Transverse colon (tissue), 4 donors: ENCODE measurements at places on chromosomes 3 and 15. TPM values are rescaled to one million over a fixed set of nuclear protein-coding genes. Genes with fewer than 3 reads are reported as not detected.

- DNase-seq: no peak
These were observed 95.9 kb downstream of the FEZF2 start for GRCh38 chr3:62277450-62277849.

The DPPA4 gene
- total RNA-seq: not detected

GRCh38 chr15:41930221-41930866 lies 36.5 kb upstream of the SPTBN5 start:
- peak; percentile 73 for DNase-seq

DNA sequence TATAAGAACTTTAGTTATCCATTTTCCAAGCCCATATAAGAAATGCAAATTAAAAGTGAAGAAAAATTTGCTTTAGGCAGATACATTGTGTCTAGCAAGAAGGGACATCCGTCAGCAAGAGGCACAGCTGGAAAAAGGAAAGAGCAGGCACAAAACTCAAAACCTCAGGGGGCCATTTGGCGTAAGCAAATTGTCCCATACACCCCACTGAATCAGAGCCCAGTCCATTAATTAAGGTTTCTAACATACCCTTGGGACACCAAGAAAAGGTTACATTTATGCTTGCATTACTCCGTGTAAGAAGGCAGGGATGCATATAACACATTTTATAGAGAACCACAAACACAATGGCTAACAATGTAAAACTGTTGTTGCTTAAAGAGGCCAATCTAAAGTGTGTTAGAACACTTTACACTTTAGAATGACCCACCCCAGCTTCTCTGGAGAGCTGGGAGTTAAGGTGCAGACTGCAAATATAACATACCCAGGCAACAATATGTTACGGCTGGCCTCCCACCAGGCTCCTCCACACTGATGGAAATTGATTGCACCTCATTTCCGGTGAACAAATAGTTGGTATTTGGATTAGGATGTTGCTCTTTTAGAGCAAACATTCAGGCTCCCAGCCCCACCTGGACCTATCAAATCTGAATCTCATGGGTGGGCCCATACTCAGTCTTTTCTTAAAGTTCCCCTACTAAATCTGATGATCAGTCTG lies 23.2 kb downstream of the SEMA5B start:
- no peak for DNase-seq

GRCh38 chr3:69648126-69648525 lies 91.1 kb upstream of the MITF start:
- no peak for DNase-seq

The MRPS22 gene
- 51.7 TPM for total RNA-seq

DNA sequence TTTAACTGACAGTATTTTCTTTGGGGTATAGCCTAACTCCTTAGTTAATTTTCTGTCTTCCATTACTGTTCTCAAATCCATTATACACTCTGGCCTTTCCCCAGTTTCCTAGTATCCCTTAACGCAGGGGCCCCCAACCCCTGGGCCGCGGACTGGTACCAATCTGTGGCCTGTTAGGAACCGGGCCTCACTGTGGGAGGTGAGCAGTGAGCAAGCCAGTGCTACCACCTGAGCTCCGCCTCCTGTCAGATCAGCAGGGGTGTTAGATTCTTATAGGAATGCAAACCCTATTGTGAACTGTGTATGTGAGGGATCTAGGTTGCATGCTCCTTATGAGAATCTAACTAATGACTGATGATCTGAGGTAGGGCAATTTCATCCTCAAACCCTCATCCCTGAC lies 75.1 kb downstream of the DOCK3 start:
- DNase-seq: no peak

The KBTBD12 gene
- total RNA-seq: 5.3 TPM

DNA sequence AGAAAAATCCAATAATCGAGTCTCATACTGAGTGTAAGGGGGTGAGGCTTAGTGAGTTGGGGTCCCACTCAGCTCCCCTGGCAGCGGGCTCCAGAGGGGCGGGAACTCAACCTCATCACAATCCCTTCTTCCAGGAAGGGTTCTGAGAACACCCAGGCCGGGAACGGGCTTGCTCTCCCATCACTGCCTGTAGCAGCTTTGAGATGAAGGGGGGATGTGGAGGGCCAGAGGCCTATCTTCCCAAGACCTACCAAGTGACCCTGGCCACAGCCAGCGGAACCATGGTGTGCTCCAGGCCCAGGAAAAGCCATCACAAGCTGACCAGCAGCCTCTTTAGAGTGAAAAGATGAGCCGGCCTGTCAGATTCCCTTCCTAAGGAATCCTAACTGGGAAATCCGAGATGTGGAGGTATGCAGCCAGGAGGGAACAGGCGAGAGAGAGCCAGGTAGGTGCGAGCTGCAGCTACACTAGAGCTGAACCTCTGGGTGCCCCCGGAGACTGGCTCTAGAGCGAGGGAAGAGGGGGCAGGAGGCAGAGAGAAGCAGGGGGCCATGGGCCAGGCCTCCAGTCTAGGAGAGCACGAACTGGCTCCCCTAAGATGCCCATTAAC lies 18.5 kb downstream of the GRAMD2A start:
- DNase-seq: no peak

DNA sequence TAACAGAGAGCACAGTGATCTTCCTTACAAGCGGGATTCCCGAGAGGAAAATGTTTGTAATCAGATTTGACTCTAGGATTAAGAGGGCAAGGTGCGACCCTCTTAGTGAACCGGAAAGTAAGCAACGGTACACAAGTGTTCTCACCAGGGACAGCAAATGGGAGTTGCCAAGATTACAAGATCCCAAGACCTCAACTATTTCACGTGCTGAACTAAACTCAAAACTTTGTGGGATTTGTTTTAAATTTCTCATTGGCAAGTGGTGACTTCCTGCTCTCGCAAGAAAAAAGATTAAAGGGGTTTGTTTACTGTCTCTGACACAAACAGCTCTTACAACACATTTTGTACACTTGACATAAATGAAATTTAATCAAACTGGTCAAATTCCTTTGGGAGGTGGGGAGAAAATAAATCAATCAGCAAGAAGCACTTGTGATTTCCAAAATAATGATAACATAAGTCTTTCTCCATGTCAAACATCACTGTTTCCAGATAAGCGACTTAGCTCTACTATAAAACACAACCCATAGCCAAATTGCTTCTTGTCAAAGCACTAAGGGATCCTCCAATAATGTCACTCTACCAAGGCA lies 2.2 kb upstream of the PGPEP1L start:
- DNase-seq: no peak

The HIGD2B gene
- total RNA-seq: not detected

GRCh38 chr15:84697236-84697990 lies 18.5 kb downstream of the SEC11A start:
- DNase-seq: no peak
